HT1080 (cell line): ENCODE measurements at places on chromosomes 6 and 20.
A peak's percentile ranks its signal among the peaks of the same experiment; 100 is the strongest.

GRCh38 chr6:112199001-112199403, 55.4 kb downstream of the LAMA4 start:
- no peak for DNase-seq

- DNase-seq = no peak
Measured at GRCh38 chr6:158501360-158502262, 58.3 kb upstream of the TMEM181 start.

GRCh38 chr20:12788632-12789299, 220.0 kb upstream of the SPTLC3 start:
- no peak for DNase-seq

GRCh38 chr6:16496210-16496609, 257.8 kb downstream of the GMPR start:
- DNase-seq = no peak

DNA sequence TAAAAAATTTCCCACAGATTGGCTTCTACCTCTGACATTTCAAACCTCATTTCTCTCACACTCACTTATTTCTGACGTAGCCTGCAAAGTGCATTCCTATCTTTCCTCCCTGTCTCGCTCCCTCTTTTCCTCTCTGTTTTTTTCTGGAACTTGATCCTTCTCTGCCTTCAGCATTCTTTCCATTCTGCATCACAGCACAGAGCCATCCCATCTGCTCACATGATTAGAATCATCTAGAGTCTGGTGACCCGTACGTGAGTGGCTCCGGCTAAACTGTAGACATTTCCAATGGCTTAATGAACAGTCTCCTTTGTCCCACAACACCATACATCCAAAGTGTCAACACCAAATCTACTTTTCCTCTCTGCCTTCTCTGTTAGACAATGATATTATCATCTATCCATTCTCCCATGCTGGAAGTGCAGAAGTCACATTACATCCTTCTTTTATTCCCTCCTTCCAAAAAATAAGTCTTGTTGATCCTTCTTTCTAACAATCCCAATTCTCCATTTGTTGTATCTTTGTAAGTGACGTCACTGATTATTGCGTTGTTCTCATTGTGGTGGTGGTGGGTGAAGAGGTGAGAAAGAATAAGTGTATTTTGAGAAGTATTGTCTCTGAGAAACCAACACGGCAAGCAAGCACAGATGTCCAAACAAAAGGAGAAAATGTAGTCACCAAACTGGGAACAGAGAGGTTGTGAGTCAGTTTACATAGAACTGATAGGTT, 41.6 kb downstream of the OPRM1 start:
- DNase-seq = no peak

DNA sequence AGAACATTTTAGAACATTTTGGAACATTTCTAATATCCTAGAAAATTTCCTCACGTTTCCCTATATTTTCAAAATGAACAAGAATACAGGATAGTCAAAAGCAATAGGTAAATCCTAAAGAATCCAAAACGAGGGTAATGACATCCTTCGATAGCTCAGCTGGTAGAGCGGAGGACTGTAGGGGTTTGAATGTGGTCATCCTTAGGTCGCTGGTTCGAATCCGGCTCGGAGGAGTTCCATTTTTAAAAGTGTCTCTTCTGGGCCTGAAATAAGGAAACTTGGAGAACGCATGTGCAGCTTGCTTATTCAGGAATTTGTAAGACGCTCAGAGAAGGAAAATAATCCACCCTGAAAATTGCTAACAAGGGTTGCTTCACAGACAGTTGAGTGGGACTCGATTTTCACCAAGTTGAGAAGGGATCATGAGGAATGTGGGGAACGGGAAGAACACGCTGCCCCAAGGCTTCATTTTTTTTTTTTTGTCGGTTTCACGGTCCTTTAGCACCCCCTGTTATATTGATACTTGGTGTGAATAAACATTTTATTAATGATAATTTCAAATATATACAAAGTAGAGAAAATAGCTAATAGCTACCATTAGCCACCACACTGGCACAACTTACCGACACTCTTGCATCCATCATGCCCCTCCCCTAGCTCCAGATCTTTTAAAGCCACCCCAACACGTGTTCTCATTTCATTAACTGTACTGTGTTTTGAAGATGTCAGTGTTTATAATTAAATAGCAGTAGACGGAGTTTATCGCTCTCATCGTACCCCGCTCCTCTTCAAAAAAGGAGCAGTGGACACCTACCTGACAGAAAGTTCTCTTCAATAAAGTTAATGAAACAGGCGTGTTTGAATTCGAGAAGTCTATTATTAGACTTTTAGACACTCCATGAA, 1.8 kb upstream of the ABT1 start:
- DNase-seq = peak; percentile 95

DNA sequence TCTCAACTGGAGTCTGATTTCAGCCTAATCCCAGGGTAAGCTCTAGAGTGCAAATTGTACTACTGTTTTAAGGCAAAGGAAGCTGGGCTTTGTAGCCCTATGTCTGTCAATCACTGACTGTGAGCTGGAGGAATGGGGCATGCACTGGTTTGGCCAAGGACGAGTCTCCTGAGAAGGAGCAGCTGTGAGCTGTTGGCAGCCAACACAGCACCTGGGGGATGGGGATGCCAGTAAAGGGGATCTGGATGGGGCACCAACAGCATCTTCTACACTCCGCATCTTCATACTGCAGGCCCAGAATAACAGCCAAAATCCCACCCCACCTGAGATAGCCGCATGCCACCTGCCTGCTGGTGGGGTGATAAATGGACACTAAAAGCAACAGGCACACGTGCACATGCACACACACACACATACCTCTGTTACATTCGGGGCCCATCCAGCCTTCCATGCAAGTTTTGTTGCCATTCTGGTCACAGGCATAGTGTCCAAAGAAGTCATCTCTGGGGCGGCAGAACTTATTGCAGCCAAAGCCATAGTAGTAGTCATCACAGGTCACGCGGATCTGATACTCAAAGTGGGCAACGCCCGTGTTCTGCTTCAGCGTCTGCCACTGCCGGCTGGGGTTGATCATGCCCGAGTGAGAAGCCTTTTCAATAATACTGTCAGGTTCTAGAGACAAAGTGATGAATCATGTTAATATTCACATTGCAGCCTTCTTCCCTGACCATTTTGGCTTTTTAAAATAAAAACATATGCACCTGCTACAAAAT, 15.6 kb downstream of the JAG1 start:
- DNase-seq = no peak

DNA sequence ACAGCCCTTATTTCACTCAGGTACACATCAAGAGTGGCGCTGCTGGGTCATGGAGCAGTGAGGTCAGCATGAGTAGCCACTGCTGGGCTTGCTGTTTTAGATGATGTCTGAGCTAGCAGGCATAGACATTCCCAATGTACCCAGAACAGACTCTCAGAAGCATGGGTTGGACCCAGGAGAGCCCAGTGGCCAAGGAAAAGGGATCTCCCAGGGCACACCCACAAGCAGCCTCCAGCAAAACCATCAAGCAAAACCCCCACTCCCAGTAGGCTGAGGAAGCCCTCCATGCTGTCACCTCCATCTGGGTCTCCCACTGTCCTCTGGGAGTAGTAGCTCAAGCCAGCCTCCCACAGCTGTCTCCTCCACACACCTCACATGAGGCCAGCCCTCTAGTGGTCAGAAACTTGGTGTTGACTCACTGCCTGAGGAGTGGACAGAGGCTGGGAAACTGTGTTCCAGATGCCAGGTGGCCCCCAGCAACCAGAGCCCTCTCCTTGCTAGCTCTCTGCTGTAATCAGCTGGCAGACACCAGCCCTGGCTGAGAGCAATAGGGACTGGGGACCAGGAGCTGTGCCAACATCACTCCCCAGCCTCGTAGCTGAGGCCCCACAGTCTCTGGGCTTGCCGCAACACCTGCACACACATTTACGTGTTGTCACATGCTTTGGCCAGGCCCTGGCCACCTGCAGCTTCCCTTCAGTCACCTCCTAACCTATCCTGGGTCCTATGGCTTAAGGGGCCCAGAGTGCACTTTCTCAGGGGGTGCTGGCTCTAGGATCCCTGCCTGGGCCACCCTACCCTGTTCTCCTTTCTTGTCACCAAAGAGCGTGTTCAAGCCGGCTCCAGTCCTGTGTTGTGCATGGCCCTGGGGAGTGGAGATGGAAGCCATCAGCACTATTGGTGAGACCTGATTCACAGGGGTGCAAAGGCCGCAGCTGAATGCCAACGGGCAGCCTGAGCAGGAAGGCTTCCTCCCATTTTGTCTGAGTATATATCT, 1.9 kb upstream of the AP5S1 start:
- peak; percentile 85 for DNase-seq

- DNase-seq = no peak
Measured at GRCh38 chr6:72216222-72217068, 330.1 kb downstream of the RIMS1 start.

GRCh38 chr20:7207186-7207798, 439.8 kb downstream of the BMP2 start:
- DNase-seq = no peak

DNA sequence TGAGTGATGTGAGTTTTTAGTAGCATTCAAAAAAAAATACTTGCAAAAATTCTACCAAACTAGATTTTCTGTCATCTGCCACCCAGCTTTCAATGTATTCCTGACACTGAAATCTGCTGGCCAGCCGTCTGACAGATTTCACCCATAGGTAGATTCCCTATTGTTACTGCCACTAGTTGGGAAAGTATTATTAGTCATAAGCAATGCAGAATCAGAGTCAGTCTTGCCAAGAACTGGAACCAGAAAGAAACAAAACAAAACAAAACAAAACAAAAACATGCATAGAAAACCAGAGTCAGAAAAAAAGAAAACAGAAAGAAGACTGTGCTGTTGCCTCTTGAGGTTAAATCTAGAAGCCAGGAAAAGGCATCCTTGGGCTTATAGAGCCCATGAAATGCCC, 293.1 kb upstream of the KCNQ5 start:
- no peak for DNase-seq

GRCh38 chr6:99416892-99417767, 8.0 kb downstream of the PNISR start:
- no peak for DNase-seq

DNA sequence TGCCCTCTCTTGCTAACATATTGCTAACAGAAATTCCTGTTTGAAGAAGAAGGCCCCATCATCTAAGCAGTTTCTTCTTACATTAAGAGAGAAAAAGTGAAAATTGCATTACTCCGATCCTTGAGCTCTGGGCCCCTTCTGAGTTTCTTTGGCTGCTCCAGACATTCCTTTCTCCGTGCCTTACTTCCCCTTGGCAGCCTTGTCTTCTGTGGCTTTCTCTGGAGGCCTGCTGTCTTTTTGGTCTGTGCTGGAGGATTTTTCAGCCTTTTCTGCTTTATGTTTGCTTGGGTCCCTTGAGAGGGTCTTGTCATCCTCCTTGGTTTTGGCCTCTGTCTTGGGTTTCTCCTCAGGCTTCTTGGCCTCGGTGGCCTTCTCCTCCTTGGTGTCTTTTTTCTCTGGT, 378.8 kb upstream of the CHD6 start:
- DNase-seq = no peak

GRCh38 chr6:115514656-115515055, 546.0 kb downstream of the FRK start:
- peak; percentile 15 for DNase-seq

GRCh38 chr6:161976553-161976952, 702.7 kb upstream of the AGPAT4 start:
- no peak for DNase-seq

DNA sequence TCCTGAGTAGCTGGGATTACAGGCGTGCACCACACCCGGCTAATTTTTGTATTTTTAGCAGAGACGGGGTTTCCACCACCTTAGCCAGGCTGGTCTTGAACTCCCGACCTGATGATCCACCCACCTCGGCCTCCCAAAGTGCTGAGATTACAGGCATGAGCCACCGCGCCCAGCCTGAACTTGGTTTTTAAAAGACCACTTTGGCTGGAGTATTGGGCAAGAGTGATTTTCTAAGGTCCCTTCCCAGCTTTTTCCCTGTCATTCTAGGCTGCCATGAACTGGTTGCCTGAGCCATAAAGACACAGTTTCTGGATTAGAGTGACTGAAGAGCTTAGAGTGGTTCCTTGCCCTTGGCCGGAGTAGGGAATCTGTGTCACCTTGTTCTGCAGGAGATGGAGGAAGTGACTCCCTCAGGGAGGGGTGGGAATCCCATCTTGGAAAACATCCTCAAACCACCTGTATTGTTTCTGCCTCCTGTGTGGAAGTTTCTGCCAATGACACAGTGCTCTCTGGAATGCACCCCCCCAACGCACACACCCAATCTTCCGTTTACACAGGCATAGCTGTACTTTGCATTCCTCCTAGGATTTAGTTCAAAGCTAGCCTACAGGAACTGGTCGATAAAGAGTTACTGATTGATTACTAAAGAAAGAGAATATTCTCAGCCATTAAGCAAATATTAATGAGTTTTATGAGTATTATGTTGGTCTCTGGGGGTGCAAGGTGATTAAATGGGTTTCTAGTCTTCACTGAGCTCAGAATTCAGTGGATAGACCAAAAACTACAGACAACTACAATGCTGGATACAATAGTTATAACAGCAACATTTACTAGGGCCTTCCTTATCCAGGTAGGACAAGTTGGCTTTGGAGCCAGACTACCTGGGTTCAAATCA, 18.2 kb downstream of the BCL2L1 start:
- DNase-seq = peak; percentile 96

DNA sequence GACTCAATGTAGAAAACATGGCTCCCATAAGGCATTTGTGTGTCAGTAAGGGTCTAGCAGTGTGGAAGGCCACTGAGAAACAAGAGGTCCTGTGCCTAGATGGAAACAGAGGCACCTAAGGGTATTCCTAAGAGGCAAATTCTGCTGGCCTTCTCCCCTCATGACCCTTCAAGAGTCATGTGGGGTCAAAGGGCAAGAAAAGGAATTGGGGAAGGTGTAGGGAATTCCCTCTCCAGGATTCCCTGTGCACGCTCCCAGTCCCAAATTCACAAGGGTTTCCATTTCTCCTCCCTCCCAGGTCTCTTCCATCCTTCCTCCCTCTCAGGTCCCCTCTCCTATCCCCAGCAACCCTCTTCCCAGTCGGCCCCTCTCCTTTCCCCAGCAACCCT, 568 bp downstream of the AGPAT1 start:
- DNase-seq = no peak

DNA sequence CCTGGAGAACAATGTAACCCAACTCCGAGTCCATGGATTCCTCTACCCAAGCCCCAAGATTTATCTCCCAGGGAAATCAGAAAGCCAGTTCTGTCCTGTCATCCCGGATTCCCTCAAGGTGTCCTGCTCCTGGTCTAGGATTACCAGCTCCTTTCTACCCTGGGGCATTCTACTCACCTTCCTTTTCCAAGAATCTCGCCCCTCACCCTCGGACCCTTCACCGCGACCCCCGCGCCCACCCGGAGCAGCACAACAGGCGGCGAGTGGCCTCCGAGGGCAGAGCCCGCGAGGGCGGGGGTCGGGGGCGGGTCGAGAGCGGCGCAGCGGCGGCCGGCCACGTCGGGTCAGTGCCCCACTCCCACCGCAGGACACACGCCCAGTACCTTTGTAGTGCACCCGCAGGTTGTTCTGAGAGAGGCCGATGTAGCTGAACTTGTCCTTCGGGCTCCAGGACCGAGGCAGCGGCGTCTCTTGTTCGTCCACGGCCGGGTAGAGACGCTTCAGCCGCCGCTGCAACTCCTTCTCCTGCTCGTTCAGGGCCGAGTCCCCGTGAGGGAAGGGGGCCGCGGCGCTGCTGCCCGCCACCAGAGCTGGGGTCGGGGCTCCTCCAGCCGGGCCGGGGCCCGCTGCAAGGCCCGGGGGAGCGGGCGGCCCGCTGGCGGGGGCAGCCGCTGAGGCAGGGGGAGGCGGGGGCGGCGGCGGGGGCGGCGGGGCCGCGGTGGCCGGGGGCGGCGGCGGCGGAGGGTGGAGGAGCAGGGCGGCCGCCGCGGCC, 897 bp downstream of the RANBP9 start:
- peak; percentile 22 for DNase-seq
